Hematopoietic multipotent progenitor cell (in vitro differentiated cells): ENCODE measurements at places on chromosomes 3 and 15. TPM values are rescaled to one million over a fixed set of nuclear protein-coding genes. Genes with fewer than 3 reads are reported as not detected.

DNA sequence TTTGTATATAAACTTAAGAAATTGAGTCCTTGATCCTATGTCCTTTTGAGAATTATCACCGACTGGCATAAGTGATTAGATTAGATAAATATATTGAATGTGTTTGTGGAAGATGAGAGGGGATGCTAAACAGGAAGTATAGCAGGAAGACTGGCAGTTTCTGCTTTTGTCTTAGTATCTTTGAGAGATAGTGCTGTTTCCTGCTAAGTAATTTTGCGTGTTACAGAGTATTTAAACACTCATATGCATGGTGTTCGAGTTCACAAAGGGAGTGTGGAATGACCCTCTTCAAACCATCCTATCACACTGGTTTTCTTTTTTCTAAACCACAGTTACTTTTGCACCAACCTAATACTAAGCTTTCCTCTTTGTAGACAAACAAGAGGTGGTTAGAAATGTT lies 106.0 kb downstream of the KLHL25 start:
- no peak for DNase-seq

DNA sequence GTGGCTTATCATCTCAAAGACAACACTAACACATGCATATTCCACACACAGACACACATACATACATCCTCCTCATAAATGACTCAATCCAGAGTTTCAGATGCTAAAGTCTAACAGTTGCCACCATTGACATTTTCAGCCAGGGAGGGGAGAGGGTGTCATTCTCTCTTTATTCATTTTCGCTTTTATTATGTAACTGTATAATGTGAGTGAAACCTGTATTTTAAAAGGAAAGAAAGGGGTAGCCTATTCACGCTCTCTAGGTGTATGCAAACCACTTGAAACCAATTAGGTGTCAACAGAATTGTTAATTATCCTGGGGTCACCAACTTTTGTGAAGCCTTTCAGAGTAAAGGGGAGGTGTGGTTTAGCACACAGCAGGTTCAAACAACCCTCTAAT lies 1282.9 kb downstream of the ROBO2 start:
- DNase-seq = no peak

The IL5RA gene
- 2.2 TPM for total RNA-seq

DNA sequence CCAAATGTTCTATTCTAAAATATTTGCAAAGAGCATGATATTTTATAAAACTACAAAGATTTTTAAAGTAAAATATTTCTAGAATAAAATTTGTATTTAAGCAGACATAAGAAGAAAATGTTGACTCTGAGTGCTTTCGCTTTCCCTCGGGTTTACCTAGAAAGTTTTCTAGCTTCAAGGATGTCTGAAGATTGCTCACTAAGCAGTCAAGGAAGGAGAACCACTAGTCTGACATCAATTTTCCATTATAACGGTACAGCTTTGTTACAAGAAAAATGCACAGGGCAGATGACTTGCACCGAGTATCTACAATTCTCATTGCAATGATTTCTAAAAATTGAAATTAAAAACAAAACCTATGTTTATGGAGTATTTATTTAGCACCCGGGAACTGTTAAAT lies 14.2 kb downstream of the GPR15 start:
- no peak for DNase-seq

DNA sequence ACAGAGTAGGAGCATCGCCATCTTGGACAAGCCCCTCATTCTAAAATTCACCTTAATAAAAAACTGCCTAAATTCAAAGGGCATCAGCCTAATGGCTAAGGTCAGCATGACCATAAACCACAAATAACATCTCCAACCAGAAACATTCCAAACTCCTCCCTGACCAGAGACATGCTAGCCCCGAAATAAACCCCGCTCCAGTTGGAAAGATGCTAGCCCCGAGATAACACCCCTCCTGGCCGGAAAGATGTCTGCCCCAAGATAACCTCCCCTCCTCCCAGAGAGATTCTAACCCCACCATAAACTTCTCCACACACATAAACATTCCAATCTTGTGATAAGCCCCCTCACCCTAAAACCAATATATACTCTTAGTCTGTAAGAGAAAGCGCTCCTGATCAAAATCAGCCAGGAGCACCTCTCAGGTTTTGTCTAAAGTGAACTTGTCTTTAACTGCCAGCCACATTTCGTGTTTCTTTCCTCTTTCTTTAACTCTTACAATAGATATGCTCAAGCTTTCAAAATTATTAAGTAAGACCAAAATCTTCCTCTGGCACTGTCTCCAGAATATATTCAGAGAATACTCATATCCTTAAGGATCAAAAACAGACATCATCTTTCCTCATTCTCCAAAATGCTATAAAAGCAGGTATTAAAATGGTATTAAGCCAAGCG lies 104.1 kb downstream of the GSK3B start:
- DNase-seq = no peak

GRCh38 chr3:150972366-150973071 lies at the start of gene CLRN1:
Gene CLRN1 (minus strand): TSS chr3:150972727. CDS start chr3:150972708, 19 bp downstream.
- no peak for DNase-seq

- DNase-seq = no peak
These were observed 341.5 kb downstream of the ROBO2 start for GRCh38 chr3:77381431-77381830.
